Activated CD4-positive, alpha-beta T cell treated with anti-CD3 and anti-CD28 coated beads, Interleukin-2, amount 10 ng/mL, durations not matched to agents 7 days and 5 days (primary cell): ENCODE measurements at places on chromosomes 3 and 15. TPM values are rescaled to one million over a fixed set of nuclear protein-coding genes. Genes with fewer than 3 reads are reported as not detected.

DNA sequence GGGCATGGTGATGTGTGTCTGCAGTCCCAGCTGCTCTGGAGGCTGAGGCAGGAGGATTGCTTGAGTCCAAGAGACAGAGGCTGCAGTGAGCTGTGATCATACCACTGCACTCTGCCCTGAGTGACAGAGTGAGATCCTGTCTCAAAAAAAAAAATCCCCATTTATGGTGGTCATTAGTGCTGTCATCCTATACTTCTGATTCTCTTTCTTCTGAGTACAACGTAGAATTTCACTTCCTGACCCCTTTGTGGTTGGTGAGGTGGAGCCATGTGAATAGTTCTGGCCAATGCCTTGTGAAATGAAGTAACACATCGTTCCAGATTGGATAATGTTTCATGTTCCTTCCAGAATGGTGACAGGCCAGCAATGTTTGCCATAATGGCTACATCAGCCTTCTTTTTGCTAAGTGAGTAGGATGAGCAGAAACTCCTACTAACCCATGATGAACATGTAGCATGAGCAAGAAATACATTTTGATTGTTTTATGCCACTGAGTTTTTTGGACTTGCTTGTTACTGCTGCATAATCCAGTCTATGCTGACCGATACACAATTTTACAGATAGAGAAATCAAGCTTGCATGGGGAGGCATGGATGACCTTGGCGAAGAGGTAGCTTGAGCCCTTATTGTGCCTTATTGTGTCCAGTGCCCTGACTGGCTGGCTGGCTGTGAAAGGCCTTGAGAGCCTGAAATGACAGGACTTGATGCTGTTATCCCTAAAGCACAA, 30.9 kb upstream of the TLE3 start:
- H3K4me3 ChIP-seq: no peak overlapping the region
- no peaks in the 10 kb centered on the region for H3K4me1 ChIP-seq
- H3K27ac ChIP-seq: no peak overlapping the region
- no peak for DNase-seq

TRIM42 gene
- total RNA-seq: not detected

ERICH6 gene
- 0.50 TPM for total RNA-seq

DNA sequence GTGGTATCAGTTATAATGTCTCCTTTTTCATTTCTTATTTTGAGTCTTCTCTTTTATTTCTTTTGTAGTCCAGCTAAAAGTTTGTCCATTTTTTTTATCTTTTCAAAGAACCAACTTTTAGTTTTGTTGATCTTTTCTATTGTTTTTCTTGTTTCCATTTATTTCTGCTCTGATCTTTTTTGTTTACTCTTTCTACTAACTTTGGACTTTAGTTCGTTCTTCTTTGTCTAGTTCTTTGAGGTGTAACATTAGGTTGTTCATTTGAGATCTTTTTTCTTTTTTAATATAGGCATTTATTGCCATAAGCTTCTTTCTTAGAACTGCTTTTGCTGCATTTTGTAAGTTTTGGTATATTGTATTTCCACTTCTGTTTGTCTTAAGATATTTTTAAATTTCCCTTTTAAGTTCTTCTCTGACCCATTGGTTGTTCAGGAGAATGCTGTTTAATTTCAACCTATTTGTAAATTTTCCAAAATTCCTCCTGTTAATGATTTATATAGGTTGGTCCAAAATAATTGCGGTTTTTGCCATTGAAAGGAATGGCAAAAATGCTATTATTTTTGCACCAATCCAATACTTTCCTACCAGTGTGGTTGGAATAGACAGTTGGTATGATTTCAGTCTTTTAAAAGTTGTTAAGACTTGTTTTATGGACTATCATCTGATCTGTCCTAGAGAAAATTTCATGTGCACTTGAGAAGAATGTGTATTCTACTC, 51.2 kb downstream of the KAT2B start:
- no peak overlapping the region for H3K27ac ChIP-seq
- no peak for DNase-seq
- H3K4me3 ChIP-seq: no peak overlapping the region
- peaks cover 11% of the 10 kb centered on the region for H3K4me1 ChIP-seq

GRCh38 chr3:55269096-55269495, 218.0 kb downstream of the WNT5A start:
- H3K4me1 ChIP-seq: no peaks in the 10 kb centered on the region
- no peak overlapping the region for H3K4me3 ChIP-seq
- H3K36me3 ChIP-seq: no peaks in the 10 kb centered on the region
- no peak overlapping the region for H3K27ac ChIP-seq
- no peaks in the 10 kb centered on the region for H3K27me3 ChIP-seq

GRCh38 chr3:141240286-141240685, 8.7 kb downstream of the PXYLP1 start:
- H3K4me3 ChIP-seq: no peak overlapping the region
- no peaks in the 10 kb centered on the region for H3K27me3 ChIP-seq
- peaks cover 69% of the 10 kb centered on the region for H3K4me1 ChIP-seq

DNA sequence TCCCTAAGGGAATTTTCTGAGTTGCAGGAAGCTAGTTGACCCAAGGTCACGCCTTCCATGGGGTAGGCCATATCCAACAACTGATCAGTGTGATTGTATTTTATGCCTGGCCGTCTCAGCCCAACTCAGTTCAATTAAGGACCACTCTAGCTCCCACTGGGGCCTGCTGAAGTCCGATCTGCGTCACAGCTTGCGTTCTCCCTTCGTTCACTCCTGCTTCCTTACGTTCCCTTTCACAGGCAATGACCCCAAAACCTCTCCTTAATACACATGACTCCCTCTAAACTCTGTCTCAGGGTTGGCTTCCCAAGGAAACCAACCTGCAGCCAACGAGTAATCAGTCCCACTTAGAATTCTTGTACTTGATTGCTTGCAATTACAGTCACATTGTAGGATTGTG, 428.0 kb downstream of the RBMS3 start:
- no peak overlapping the region for H3K27ac ChIP-seq
- H3K4me1 ChIP-seq: no peaks in the 10 kb centered on the region
- H3K36me3 ChIP-seq: no peaks in the 10 kb centered on the region

ADAMTS9 gene
- not detected for total RNA-seq

DNA sequence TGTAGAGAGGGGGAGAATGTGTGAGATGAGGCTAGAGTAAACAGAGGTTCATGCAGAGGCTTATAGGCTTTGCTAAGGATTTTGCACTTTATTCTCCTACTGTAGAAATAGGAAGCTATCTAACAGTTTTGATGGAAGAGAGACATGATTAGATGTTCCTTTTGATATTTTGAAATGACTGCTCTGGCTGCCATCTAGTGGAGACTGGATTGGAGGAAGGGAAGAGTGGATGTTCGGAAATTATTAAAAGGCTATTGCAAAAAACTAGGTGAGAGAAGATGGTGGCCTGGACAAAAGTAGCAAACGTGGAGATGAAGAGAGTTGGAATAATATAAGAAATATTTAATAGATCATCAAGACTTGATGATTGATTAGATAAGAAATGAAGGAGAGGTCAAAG, 42.2 kb downstream of the SYN2 start:
- no peak for DNase-seq
- no peaks in the 10 kb centered on the region for H3K4me1 ChIP-seq
- no peak overlapping the region for H3K4me3 ChIP-seq
- no peak overlapping the region for H3K27ac ChIP-seq
- H3K27me3 ChIP-seq: peaks cover 7% of the 10 kb centered on the region

GRCh38 chr15:56640549-56640948, 92.8 kb downstream of the ZNF280D start:
- no peak overlapping the region for H3K27ac ChIP-seq
- H3K36me3 ChIP-seq: no peaks in the 10 kb centered on the region
- no peak overlapping the region for H3K4me3 ChIP-seq
- DNase-seq: no peak
- H3K27me3 ChIP-seq: no peaks in the 10 kb centered on the region

- H3K36me3 ChIP-seq: no peaks in the 10 kb centered on the region
- no peak overlapping the region for H3K27ac ChIP-seq
- H3K4me3 ChIP-seq: no peak overlapping the region
- DNase-seq: no peak
- H3K27me3 ChIP-seq: no peaks in the 10 kb centered on the region
- H3K4me1 ChIP-seq: no peaks in the 10 kb centered on the region
Measured at GRCh38 chr3:186487037-186487436, 57.1 kb downstream of the CRYGS start.

DNA sequence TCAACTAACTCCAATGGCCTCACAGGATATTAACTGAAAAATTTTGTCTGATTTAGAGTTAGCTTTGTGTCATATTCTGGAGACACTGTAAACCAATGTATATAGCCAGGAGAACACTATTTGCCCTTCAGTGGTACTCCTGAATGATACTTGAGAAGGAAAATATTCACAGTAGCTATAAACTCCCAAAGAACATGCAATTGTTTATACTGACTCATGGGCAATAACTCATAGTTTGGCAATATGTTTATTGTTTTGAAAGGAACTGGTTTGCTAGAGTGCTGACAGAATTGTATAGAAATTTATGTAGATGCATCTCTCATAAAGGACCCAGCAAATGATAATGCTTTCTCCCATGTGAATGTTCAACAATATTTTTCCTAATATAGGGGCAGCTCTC, 537.6 kb downstream of the PLOD2 start:
- DNase-seq: no peak
- no peak overlapping the region for H3K4me3 ChIP-seq
- no peak overlapping the region for H3K27ac ChIP-seq
- H3K4me1 ChIP-seq: no peaks in the 10 kb centered on the region

- H3K27me3 ChIP-seq: no peaks in the 10 kb centered on the region
- H3K4me1 ChIP-seq: peaks cover 22% of the 10 kb centered on the region
- no peak overlapping the region for H3K4me3 ChIP-seq
- H3K27ac ChIP-seq: no peak overlapping the region
- H3K36me3 ChIP-seq: no peaks in the 10 kb centered on the region
Measured at GRCh38 chr15:93049914-93050578, 39.0 kb downstream of the RGMA start.

KLHL6 gene
- 40.4 TPM for total RNA-seq

- no peak overlapping the region for H3K4me3 ChIP-seq
- peaks cover 46% of the 10 kb centered on the region for H3K4me1 ChIP-seq
- H3K27me3 ChIP-seq: no peaks in the 10 kb centered on the region
- DNase-seq: no peak
Measured at GRCh38 chr3:42159147-42159546, 68.0 kb downstream of the TRAK1 start.

DNA sequence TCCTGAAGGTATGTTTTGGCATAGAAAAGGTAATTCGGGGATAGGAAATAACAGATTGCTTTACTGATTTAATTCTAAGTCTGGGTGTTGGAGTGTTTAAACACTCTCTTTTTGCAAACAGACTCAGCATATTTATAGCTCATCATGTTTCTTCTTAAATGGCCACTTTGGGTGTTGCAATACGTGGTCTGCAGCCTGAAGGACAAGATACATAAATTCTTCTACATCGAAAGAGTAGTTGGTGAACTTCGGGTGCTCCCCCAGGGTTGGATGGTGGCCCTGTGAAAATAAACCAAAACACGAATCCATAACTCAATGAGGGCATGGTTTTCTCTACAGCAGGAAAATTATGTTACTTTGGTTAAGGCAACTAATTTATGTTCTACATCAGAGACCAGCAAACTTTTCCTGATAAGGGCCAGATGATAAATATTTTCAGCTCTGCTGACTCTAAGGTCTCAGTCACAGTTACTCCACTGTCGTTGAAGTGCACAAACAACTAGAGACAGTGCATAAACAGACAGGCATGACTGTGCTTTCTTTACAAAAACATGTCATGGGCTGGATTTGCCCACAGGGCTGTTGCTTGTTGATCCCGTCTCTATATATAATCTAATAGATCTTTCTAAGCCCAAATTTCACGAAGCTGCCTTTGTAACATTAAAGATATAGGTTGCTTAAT, 35.9 kb downstream of the EOGT start:
- H3K36me3 ChIP-seq: peaks cover 23% of the 10 kb centered on the region
- H3K4me3 ChIP-seq: no peak overlapping the region
- H3K27me3 ChIP-seq: no peaks in the 10 kb centered on the region
- H3K4me1 ChIP-seq: no peaks in the 10 kb centered on the region
- H3K27ac ChIP-seq: no peak overlapping the region
- DNase-seq: no peak

AADACL2 gene
- not detected for total RNA-seq

MAP6D1 gene
- total RNA-seq: 1.8 TPM

- peaks cover 6% of the 10 kb centered on the region for H3K4me1 ChIP-seq
- H3K27me3 ChIP-seq: no peaks in the 10 kb centered on the region
- no peak for DNase-seq
- H3K27ac ChIP-seq: peak overlapping the region; percentile 70
Measured at GRCh38 chr3:185959609-185960521, 22.1 kb upstream of the TRA2B start.

GRCh38 chr3:72797773-72798543, 50.3 kb downstream of the SHQ1 start:
- peaks cover 32% of the 10 kb centered on the region for H3K36me3 ChIP-seq
- H3K27ac ChIP-seq: no peak overlapping the region
- no peaks in the 10 kb centered on the region for H3K27me3 ChIP-seq
- no peak for DNase-seq
- peaks cover 10% of the 10 kb centered on the region for H3K4me1 ChIP-seq
- no peak overlapping the region for H3K4me3 ChIP-seq

GRCh38 chr3:56911363-56911762, 109.6 kb upstream of the ARHGEF3 start:
- H3K4me1 ChIP-seq: peaks cover 60% of the 10 kb centered on the region
- H3K27me3 ChIP-seq: no peaks in the 10 kb centered on the region
- no peak overlapping the region for H3K4me3 ChIP-seq
- peaks cover 49% of the 10 kb centered on the region for H3K36me3 ChIP-seq

- DNase-seq: no peak
- no peak overlapping the region for H3K4me3 ChIP-seq
- peaks cover 11% of the 10 kb centered on the region for H3K4me1 ChIP-seq
- H3K36me3 ChIP-seq: no peaks in the 10 kb centered on the region
Measured at GRCh38 chr3:156655819-156656550, 18.4 kb upstream of the TIPARP start.

SLC38A3 gene
- total RNA-seq: not detected

GRCh38 chr3:96086018-96086417, 728.4 kb upstream of the EPHA6 start:
- DNase-seq: no peak
- H3K27ac ChIP-seq: no peak overlapping the region
- H3K36me3 ChIP-seq: no peaks in the 10 kb centered on the region
- H3K4me1 ChIP-seq: no peaks in the 10 kb centered on the region
- H3K4me3 ChIP-seq: no peak overlapping the region

- H3K36me3 ChIP-seq: no peaks in the 10 kb centered on the region
- H3K27me3 ChIP-seq: no peaks in the 10 kb centered on the region
- H3K4me1 ChIP-seq: no peaks in the 10 kb centered on the region
- no peak overlapping the region for H3K27ac ChIP-seq
- H3K4me3 ChIP-seq: no peak overlapping the region
- no peak for DNase-seq
Measured at GRCh38 chr3:7166460-7166859, 305.5 kb downstream of the GRM7 start.

GRCh38 chr3:139297588-139298311, 46.1 kb upstream of the MRPS22 start:
- no peak overlapping the region for H3K4me3 ChIP-seq
- H3K4me1 ChIP-seq: peaks cover 8% of the 10 kb centered on the region
- peaks cover 1% of the 10 kb centered on the region for H3K27me3 ChIP-seq
- H3K36me3 ChIP-seq: no peaks in the 10 kb centered on the region
- no peak overlapping the region for H3K27ac ChIP-seq
- DNase-seq: no peak

GPR156 gene
- total RNA-seq: 0.10 TPM

FSTL1 gene
- total RNA-seq: 0.35 TPM

CCNB2 gene
- total RNA-seq: 94.1 TPM
